Eye (tissue), 1 donor: ENCODE measurements at places on chromosomes 2 and 18.

DNA sequence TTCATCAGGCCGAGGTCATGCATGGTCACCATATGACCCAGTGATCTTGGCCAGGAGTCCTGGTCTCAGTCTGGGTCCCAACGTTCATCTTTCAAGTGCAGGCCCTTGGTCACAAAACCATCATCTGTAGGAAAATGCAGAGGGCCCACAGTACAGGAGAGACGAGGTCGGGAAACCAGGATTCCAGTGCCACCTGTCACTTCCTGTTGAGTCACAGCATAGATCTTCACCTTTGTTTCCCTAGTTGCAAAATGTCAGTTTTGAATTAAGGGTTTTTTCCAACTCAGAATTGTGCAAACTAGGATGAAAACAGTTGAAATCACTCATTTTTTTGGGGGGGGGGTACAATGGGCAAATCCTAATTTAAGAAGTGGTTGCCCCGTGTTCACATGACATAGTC is 162.2 kb downstream of the INSIG2 start:
- no peak for DNase-seq

DNA sequence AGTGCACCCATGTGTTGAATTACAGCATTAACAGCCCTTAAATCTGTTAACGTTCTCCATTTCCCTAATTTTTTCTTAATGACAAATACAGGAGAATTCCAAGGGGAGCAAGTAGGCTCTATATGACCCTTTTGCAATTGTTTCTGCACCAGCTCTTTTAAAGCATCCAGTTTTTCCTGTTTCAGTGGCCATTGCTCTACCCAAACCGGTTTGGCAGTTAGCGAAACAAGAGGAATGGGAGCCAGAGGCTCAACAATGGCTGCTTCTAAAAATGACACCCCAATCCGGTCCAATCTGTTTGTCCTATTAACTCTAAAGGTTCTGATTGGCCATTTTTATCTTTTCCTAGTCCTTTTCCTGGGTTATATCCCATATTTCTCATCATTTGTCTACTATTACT is 15.1 kb upstream of the SUCLG1 start:
- no peak for DNase-seq

- peak; percentile 41 for DNase-seq
These were observed 147.1 kb downstream of the ARHGAP28 start for GRCh38 chr18:6876641-6877041.

GRCh38 chr2:229865033-229865432 is 56.8 kb downstream of the TRIP12 start:
- no peak for DNase-seq

DNA sequence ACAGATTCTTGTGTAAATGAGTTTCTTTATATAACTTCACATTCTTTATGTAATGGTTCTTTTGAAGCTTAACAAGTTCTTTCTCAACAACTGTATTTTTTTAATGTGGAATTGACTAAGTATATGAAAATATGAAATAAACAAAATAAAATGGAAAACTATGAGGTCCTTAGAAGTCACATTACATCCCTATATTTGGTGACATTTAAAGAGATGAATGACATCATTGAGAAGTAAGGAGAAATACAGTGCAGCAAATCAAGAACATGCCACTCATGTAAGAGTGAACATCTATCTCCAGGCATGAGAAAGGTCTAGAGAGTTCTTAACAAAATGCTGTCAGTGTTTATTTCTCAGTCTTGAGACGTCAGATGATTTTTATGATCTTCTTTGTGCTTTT is 39.0 kb upstream of the AAK1 start:
- DNase-seq, result no peak

DNA sequence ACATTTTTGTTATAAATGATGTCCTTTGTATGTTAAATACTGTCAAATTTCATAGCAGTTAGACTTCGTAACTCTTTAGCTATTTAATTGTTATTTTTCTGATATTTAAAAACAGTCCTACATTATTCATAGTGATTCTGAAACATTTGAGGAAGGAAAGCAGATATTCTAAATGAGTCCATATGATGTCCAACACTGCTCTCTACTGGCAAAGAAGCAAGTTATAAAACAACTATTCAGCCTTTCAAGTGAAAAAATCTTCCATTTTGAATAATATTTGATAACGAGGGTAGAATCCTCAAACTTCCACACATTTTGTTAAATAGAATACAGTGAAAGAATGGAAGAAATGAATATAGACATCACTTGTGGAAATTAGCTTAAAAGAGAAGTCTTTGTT is 220.8 kb downstream of the GULP1 start:
- peak; percentile 81 for DNase-seq

- no peak for DNase-seq
These were observed 30.1 kb upstream of the MBOAT2 start for GRCh38 chr2:9033385-9034168.

DNA sequence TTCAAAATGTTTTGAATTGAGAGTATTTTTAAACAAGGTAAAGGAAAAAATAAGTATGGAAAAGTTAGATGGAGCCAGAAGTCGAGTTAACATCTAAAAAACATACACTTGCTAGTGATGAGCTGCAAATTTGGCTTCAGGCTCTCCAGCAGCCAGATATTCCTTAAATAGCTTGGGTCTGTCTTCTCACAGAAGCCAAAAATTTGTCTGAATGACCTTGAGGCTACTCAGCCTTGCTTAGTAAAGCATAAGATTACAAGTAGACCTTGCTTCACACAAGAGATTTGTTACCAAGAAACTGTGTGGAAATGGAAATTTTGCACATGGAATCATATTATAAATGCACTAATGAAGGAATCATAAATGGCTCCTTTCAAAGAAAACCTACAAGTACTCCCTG is 40.8 kb upstream of the GRB14 start:
- DNase-seq, result no peak

GRCh38 chr2:203705178-203705577 is 1.3 kb upstream of the CD28 start:
- no peak for DNase-seq

DNA sequence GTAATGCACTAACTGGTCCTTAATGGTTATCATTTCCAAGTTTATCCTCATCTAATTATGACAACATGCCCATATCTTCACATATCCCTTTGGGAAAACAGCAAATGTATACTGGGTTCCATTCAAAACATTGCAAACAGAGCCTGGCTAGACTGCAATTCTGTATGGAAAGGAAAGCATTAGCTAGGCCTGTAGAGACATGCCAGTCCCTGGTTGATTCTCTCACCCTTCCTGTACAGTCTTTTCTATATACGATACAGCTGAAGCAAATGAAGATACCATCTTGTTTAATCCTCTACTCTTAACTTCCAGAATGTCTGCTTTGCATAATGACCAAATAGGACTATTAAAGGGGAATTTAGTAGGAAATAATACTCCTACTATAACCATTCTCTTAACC is 294.4 kb upstream of the MC4R start:
- no peak for DNase-seq

DNA sequence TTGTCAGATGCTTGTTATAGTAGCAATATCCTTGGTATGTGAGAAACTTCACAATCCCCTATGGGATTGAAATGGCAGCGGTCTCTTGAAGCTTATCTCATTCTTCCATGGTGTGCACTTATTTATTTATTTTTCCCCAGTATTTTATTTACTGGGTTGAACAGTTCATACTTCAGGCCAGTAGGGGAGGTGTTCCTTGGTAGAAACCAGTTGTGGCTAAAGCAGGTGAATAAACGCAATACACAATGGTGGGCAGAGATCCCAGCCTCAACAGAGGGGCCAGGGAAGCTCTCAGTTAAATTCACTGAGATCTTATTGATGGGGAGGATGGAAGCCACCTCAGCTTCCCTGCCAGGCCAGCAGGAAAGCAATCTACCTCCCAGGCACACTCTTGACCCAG is 93.7 kb upstream of the SRD5A2 start:
- no peak for DNase-seq

DNA sequence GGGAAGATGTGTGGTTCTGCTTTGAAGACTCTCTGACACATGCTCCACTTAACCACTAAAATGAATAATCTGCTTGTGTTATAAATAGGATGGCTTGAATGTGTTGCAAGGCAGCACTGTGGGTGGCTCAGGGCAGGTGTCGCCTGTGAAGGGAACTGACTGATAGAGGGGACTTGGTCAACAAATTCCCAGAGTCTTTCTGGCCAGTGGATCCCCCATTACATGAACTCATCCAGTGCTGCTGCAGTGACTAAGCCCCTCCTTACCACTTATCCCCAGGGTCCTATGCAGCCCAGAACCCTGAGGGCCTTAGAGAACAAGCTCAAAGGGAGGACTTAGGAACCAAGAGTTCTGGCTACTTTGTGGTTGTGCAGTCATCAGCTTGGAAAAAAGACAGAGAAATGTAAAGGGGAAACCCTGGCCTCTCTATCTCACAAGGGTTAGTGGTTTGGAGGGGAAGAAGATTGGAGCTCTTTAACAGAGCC is 226.2 kb upstream of the TNP1 start:
- no peak for DNase-seq

DNA sequence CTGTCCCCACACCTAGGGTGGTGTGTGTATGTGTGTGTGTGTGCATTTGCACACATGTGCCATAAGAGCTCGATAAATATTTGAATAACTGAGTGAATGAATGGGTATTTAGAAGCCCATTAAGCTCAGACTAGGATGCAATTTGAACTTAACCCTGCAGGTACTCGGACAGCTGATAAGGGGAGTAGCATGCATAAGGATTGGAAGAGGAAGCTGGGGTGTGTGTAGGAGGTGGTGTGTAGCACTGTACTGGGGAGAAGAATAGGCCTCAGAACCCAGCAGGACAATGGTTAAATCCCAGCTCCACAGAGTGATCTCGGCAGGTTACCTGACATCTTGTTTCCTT is 1.8 kb upstream of the KCNF1 start:
- no peak for DNase-seq

- DNase-seq, result no peak
These were observed 6.4 kb upstream of the BOK start for GRCh38 chr2:241551998-241552737.

- no peak for DNase-seq
These were observed 34.7 kb downstream of the FAM228A start for GRCh38 chr2:24209389-24210105.

GRCh38 chr2:58130238-58130637 is 83.6 kb downstream of the VRK2 start:
- DNase-seq, result no peak

GRCh38 chr2:205579335-205579734 is 103.0 kb upstream of the NRP2 start:
- no peak for DNase-seq

- no peak for DNase-seq
These were observed 40.5 kb upstream of the PAPOLG start for GRCh38 chr2:60715561-60715960.

GRCh38 chr18:26477828-26478466 is 70.4 kb downstream of the KCTD1 start:
- DNase-seq, result no peak

- no peak for DNase-seq
These were observed 696.3 kb downstream of the BCL11A start for GRCh38 chr2:59857109-59857508.

GRCh38 chr2:37779139-37779538 is 107.7 kb upstream of the CDC42EP3 start:
- peak; percentile 80 for DNase-seq

GRCh38 chr18:28512357-28512756 is 335.4 kb upstream of the CDH2 start:
- DNase-seq, result no peak

- peak; percentile 96 for DNase-seq
These were observed 219.8 kb upstream of the PARD3B start for GRCh38 chr2:204325468-204325867.

DNA sequence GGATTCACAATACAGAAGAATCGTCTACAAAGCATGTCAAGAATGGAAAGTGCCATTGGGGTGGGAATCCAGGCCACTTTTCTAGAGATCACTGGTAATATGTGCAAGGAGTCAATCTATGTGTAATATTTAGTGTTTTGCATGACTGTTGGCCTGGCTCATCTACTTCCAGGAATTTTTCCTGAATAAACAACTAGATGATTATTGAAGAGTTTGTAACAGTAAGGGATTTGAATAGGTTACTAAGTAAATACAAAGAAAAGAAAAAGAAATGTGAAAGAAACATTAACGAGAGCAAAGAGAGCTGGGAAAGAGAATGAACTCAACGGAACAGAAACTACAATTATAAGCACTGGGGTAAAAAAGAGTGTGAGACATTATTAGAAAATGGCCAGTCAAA is 406.0 kb downstream of the TGIF1 start:
- DNase-seq, result no peak

DNA sequence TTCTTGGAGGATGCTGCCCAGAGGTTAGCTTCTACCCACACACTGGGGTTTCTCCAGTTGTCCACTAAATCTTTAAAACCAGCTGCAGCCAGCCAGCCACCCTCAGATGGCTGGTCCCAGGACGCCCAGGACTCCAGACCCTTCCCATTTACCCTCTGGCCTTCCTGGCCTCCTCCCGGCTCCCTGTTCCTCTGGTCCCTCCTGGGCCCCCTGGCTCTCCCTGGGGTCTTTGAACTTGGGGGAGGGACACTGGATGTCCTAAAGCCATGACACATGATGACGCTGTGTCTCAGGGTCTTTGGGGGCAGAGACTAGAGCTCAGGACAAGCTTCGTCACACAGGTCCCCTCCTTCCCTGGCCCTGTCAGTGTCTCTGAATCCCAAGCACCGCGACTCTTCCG is 201.1 kb upstream of the HDAC4 start:
- no peak for DNase-seq

GRCh38 chr2:226862623-226863022 is 26.8 kb downstream of the RHBDD1 start:
- no peak for DNase-seq

DNA sequence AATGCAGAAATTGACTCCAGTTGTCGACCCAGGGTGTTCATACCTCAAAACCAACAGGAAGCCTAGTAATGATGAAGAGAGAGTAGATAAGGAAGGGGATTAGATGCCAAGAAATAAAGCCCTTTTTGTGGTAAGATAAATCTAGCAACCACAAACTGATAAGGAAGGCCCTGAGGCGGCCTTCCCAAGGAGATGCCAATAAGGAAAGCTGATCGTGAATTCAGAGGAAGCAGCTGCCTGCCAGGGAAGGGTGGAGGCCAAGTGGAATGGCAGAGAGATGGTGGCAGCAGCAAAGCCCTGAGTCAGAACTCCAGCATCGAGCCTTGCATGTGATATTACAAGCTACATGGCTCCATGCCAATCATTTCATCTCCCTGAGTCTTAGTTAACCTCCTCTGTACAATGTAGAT is 126.3 kb downstream of the IRS1 start:
- no peak for DNase-seq

DNA sequence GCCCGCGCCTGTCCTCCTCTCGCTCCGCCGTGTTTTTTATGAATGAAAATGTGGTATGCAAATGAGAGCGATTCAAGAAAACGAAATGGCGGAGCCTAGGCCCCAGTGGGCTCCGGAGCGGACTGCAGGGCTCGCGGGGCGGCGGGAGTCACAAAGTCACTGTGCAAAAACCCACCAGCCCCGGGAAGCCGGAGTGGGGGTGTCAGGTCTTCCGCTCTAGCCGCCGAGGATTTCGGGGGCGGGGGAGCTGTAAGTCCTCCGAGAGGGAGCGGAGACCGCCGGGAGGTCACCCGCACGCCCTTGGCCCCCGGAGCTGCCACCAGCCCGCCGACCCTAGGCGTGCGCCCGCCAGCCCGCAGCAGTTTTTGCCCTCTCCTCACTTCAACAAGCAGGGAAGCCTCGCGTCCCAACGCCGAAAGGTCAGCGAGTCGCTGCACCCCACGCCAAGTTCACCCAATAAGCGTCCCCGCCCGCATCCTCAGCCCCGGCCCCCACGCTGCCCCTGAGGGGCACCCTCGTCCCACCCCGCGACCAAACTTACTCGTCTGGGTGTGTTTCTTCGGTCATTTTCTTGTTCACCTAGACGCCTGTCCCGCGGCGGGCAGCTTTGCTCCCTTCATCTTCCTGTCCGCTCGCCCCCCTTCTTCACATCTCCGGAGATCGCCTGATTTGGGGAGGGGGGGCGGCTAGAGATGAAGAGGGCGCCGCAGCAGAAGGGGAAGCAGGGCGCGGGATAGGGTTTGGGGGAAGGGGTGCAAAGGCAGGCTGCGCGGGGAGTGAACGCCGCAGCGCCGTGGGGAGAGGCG is 775 bp downstream of the SPRED2 start:
- DNase-seq, result peak; percentile 83
